ENCODE measurements at places on chromosomes 5 and 9. TPM values are rescaled to one million over a fixed set of nuclear protein-coding genes. Genes with fewer than 3 reads are reported as not detected.

DNA sequence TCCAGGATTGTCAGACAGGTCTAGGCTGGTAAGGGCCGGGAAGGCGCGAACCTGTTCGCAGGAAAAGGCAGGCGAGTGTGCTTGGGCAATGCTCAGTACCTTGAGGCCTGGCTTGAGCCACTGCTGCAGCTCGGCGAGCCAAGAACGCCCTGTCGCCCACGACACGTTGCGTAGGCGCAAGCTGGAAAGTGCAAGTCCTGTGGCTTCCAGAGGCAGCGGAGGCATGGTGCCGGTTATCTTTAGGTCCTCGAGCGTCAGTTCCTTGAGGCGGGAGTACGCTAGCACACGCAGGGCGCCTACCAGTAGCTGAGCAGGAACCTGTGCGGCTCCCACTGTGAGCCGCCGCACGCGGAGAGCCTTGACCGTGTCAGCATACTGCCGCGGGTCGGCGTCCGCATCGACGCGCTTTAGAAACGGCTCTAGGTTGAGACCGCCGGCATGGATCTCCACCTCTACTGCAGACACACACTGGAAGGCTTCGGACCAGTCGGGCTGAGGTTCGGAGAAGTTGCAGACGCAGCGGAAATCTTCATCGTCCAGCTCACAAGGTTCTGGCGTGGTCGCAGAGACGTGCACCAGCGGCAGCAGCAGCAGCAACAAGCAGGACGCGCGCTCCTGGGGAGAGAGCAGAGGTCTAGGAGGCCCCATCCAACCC lies 482 bp downstream of the CD14 start:
- H3K36me3 ChIP-seq, result no peaks in the 10 kb centered on the region
- H3K27me3 ChIP-seq, result no peaks in the 10 kb centered on the region
- peaks cover 40% of the 10 kb centered on the region for H3K4me1 ChIP-seq
- H3K27ac ChIP-seq, result peak overlapping the region; percentile 83

DNA sequence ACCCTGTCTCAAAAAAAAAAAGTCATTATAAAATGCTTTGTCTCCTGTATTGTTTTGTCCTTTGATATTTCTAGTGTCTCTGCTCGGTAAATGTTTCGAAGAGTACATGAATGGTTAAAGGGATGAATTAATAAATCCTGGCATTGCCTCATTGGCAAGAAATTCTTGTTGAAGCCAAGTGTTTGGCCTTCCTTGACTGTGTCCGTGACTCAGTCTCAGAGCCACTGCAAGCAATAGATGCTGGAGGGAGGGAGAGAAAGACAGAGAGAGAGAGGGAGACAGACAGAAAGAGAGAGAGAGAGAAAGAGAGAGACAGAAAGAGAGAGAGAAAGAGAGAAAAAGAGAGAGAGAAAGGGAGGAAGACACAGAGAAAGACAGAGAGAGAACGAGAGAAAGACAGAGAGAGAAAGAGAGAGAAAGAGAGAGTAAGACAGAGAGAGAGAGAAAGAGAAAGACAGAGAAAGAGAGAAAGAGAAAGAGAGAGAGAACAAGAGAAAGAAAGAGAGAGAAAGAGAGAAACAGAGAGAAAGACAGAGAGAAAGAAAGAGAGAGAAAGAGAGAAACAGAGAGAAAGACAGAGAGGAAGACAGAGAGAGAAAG lies 72.5 kb upstream of the RXRA start:
- no peaks in the 10 kb centered on the region for H3K36me3 ChIP-seq
- no peaks in the 10 kb centered on the region for H3K27me3 ChIP-seq
- no peaks in the 10 kb centered on the region for H3K4me1 ChIP-seq
- H3K27ac ChIP-seq, result no peak overlapping the region
- DNase-seq, result no peak
- no peak overlapping the region for H3K4me3 ChIP-seq

GRCh38 chr5:92561411-92561959 lies 1019.5 kb downstream of the NR2F1-AS1 start:
- no peak for DNase-seq
- no peaks in the 10 kb centered on the region for H3K36me3 ChIP-seq
- no peaks in the 10 kb centered on the region for H3K4me1 ChIP-seq
- H3K27me3 ChIP-seq, result no peaks in the 10 kb centered on the region

DNA sequence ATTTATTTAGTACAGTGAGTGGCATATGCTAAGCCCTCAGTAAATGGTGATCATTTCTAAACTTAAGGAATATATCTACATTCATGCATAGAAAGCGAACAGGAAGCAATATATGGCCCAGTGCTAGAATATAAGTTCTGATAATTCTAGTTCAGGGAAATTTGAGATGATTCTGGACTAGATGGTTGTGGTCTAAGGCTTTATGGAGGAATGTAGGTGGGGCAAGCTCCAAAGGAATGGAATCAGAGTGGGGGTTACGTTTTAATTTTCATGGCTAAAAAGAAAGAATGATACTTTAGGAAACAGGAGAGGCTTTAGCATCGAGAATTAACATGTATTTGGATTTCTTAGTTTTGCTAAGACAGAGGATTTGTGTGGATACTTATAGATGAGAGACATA lies 56.1 kb downstream of the MTREX start:
- H3K4me1 ChIP-seq, result no peaks in the 10 kb centered on the region
- H3K4me3 ChIP-seq, result no peak overlapping the region
- H3K36me3 ChIP-seq, result peaks cover 44% of the 10 kb centered on the region
- no peaks in the 10 kb centered on the region for H3K27me3 ChIP-seq

DNA sequence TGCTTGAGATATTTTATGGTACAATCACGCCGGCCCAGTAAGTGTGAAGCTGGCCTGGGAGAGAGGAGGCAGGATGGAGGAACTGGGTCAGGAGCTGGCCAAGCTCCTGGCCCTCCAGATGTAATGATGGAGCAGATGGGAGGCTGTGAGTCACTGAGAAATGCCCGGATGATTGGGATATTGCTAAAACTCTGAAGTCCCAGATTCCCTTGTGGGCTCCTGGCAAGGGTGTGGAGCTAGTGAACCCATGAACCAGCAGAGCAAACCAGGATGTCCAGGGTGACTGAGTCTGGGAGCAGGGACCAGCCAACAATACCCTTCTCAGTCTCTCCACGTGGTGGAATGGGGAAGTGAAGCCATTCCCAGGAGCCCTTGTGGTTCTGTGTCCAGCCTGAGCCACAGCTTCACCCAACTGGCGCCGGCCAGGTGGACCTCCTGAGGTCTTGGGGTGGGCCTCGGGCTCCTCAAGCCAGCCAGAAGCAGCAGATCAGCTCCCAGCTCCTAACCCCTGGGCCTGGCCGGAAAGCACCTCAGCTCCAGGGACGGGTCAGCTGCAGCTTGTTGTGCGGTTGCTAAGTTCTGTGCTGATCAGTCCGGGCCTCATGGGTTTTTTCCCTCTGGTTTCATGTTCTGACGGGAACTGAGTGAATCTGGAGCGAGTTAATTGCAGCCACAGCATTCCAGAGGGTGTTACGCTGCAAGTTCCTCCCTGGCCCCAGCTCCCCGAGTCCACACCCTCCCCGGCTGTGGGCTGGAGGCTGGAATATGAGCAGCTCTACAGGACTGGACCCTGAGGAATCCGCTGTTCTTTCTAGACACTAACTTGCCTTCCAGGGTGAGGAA lies 37.6 kb downstream of the DUSP1 start:
- H3K4me1 ChIP-seq, result peaks cover 30% of the 10 kb centered on the region
- H3K4me3 ChIP-seq, result no peak overlapping the region
- peak overlapping the region; percentile 97 for H3K27ac ChIP-seq
- H3K36me3 ChIP-seq, result no peaks in the 10 kb centered on the region
- no peaks in the 10 kb centered on the region for H3K27me3 ChIP-seq
- DNase-seq, result peak; percentile 78

GRCh38 chr5:159440968-159441367 lies 110.7 kb upstream of the IL12B start:
- H3K4me1 ChIP-seq, result no peaks in the 10 kb centered on the region
- H3K27ac ChIP-seq, result no peak overlapping the region

GRCh38 chr9:129187042-129187441 lies 9.0 kb upstream of the IER5L start:
- no peaks in the 10 kb centered on the region for H3K27me3 ChIP-seq
- no peak for DNase-seq
- H3K27ac ChIP-seq, result no peak overlapping the region
- no peaks in the 10 kb centered on the region for H3K36me3 ChIP-seq

GRCh38 chr5:77438071-77438470 lies 54.0 kb downstream of the WDR41 start:
- H3K4me3 ChIP-seq, result no peak overlapping the region
- no peak overlapping the region for H3K27ac ChIP-seq
- DNase-seq, result no peak
- no peaks in the 10 kb centered on the region for H3K27me3 ChIP-seq
- peaks cover 59% of the 10 kb centered on the region for H3K36me3 ChIP-seq

DNA sequence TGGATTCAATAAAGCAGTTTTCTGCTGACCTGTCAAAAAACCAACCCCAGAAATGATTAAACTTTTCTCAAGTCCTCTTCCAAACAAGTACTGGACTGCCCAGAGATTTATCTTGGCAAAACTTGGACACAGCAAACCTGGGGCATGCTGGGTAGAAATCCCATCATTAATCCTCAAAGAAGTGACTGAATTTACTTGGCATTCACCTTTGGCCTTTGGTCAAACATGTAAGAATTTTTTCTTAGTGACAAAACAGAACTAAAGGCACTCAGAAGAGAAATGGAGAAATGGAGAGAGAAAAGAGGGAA lies 248.6 kb upstream of the NREP start:
- no peak for DNase-seq
- H3K4me3 ChIP-seq, result no peak overlapping the region
- H3K27me3 ChIP-seq, result no peaks in the 10 kb centered on the region
- H3K36me3 ChIP-seq, result no peaks in the 10 kb centered on the region

DNA sequence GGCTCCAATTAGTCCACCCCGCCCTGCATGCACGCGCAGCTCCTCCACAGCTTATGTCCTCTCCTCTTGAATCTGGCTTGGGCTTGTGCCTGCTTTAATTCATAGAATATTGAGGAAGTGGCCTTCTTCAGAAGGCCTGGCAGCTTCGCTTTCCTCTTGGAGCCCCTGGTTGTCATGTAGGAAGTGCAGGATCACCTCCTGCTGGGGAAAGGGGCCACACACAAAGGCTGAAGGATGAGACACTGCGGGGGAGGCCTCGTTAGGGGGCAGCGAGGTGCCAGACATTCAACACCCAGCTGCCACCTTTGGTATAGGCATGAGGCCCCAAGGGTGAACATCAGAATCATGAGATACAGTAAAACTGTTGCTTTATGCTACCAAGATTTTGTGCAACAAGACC lies 2.7 kb upstream of the CNOT6 start:
- no peaks in the 10 kb centered on the region for H3K27me3 ChIP-seq
- no peak overlapping the region for H3K27ac ChIP-seq
- peaks cover 3% of the 10 kb centered on the region for H3K36me3 ChIP-seq
- H3K4me1 ChIP-seq, result peaks cover 15% of the 10 kb centered on the region
- H3K4me3 ChIP-seq, result no peak overlapping the region

DNA sequence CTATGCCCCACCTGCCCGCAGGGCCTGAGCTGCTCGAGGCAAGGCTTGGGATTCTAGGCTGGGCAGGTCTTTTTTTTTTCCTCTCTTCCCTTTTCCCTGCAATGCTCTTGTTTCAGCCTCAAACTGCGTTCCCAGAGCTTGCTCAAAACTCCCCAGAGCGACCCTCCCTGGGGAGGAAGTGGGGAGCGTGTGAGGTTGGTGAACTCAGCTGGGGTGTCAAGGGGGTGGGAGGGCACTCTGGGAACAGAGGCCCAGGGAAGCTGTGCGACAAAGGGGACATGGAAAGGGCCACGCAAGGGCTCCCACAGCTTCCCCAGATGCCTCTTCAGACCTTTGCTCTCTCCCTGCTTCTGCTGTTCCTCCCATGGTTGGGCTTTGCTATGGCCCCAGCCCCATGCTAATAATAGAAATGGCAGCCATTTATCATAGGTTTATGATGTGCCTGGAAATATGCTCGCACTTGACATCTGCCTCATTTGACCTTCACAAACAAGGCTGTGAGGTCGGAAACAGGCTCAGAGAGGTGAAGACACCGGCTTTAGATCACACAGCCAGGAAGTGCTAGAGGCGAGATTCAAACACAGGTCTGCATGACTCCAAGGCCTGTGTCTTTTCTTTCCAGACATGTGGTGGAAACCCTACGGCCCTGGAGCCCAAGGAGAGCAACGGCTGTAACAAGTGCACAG lies 40.9 kb upstream of the IL17B start:
- no peak overlapping the region for H3K4me3 ChIP-seq
- no peak for DNase-seq
- no peaks in the 10 kb centered on the region for H3K27me3 ChIP-seq
- H3K36me3 ChIP-seq, result peaks cover 16% of the 10 kb centered on the region
- peak overlapping the region; percentile 84 for H3K27ac ChIP-seq

- H3K36me3 ChIP-seq, result no peaks in the 10 kb centered on the region
- H3K4me3 ChIP-seq, result no peak overlapping the region
- no peak overlapping the region for H3K27ac ChIP-seq
- no peaks in the 10 kb centered on the region for H3K4me1 ChIP-seq
Measured at GRCh38 chr9:73294336-73294735, 142.7 kb downstream of the ANXA1 start.

- peak overlapping the region; percentile 100 for H3K27ac ChIP-seq
- no peaks in the 10 kb centered on the region for H3K27me3 ChIP-seq
- peaks cover 44% of the 10 kb centered on the region for H3K4me1 ChIP-seq
- peaks cover 27% of the 10 kb centered on the region for H3K36me3 ChIP-seq
Measured at GRCh38 chr5:134371834-134372340, 518 bp downstream of the UBE2B start.

- no peak for DNase-seq
- no peak overlapping the region for H3K4me3 ChIP-seq
- no peak overlapping the region for H3K27ac ChIP-seq
- H3K36me3 ChIP-seq, result no peaks in the 10 kb centered on the region
- no peaks in the 10 kb centered on the region for H3K4me1 ChIP-seq
- H3K27me3 ChIP-seq, result no peaks in the 10 kb centered on the region
Measured at GRCh38 chr9:2761424-2761823, 44.1 kb downstream of the KCNV2 start.

- no peak overlapping the region for H3K4me3 ChIP-seq
- H3K36me3 ChIP-seq, result no peaks in the 10 kb centered on the region
- no peak for DNase-seq
- no peak overlapping the region for H3K27ac ChIP-seq
- no peaks in the 10 kb centered on the region for H3K27me3 ChIP-seq
- no peaks in the 10 kb centered on the region for H3K4me1 ChIP-seq
Measured at GRCh38 chr5:106730912-106731311, 939.8 kb downstream of the EFNA5 start.

GRCh38 chr5:143281226-143281625 lies 122.3 kb downstream of the NR3C1 start:
- peaks cover 2% of the 10 kb centered on the region for H3K4me1 ChIP-seq
- no peak overlapping the region for H3K4me3 ChIP-seq
- peaks cover 28% of the 10 kb centered on the region for H3K36me3 ChIP-seq
- no peaks in the 10 kb centered on the region for H3K27me3 ChIP-seq
- no peak overlapping the region for H3K27ac ChIP-seq
- no peak for DNase-seq

GRCh38 chr5:110092955-110093785 lies 403.4 kb downstream of the MAN2A1 start:
- DNase-seq, result no peak
- H3K27me3 ChIP-seq, result no peaks in the 10 kb centered on the region
- H3K27ac ChIP-seq, result no peak overlapping the region
- H3K4me3 ChIP-seq, result no peak overlapping the region
- H3K36me3 ChIP-seq, result no peaks in the 10 kb centered on the region

- DNase-seq, result no peak
- H3K4me3 ChIP-seq, result peak overlapping the region; percentile 97
- peaks cover 51% of the 10 kb centered on the region for H3K4me1 ChIP-seq
- H3K27me3 ChIP-seq, result no peaks in the 10 kb centered on the region
Measured at GRCh38 chr9:114588651-114589526, 1.3 kb downstream of the ATP6V1G1 start.

The ZNF883 gene
- 0.89 TPM for total RNA-seq

The TLE4 gene
- total RNA-seq, result 48.6 TPM

The SLC6A7 gene
- not detected for total RNA-seq

The C6 gene
- total RNA-seq, result 9.8 TPM

The SHOC1 gene
- 0.15 TPM for total RNA-seq

The SPATA31A3 gene
- total RNA-seq, result not detected

The ZNF483 gene
- total RNA-seq, result 5.1 TPM

The STPG3 gene
- total RNA-seq, result 0.38 TPM

The CCDC187 gene
- 6.6 TPM for total RNA-seq

All from lower lobe of right lung (tissue), 2 donors.